ENCODE measurements at places on chromosomes 6 and 20.

DNA sequence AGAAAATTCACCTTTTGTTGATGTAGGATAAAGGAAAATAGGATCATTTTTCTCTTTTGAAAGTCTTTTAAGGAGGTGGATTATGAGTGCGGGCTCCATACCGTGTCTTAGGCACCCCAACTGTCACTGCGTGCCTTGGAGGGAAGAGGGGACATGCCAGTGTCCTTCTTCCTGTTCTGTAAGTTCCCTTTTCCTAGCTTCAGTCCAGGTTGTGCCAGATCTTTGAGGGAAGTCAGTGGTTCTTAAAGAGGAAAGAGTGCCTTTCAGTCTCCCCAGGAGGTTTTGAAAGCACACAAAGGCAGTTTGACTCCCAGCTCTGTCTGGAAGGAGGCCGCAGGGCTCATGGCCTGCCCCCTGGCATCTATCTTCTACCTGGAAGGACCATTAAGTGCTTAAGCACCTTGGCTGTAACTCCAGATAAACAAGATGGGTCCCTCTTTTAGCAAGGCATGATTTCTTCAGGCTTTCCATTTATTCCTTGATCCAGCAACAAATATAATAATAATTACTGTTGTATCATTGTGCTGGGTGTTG lies 13.0 kb downstream of the EFCAB8 start:
- DNase-seq = no peak

DNA sequence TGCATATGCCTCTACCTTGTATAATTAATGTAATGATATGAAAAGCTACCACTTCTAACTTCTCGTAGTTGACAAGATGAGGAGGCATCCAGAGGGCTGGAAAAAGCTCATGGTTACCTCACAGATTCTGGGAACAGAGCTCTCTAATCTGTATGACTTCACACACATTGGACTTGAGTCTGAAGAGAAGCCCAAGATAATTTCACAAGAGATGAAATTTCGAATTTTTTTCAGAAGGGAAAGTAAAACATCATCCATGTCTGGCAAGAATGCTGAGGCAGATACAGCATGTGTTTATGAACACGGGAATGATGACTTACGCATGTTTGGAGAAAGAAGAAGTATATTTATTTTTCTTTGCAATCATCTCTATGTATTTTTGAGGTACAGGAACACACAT lies 141.8 kb upstream of the TENT5A start:
- DNase-seq = no peak

DNA sequence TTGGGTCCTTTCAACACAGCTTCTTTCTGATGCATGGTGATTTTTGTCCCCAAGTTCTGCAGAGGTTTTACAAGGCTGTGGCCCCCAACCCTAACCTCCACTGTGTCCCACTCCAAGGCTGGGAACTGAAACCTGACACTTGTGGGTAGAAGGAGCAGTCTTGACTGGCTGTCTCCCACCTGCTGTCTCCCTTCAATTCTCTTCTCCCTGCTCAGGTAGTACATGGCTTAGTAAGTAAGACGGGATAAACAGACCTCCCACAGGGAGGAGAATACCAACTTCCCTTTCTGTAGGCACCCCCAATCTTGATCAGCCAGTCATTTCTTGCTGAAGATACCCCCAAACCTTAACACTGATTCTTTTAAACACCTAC lies 25.0 kb downstream of the TGM6 start:
- DNase-seq = no peak

- DNase-seq = no peak
These were observed 49.8 kb downstream of the HNF4A start for GRCh38 chr20:44405257-44405656.

- DNase-seq = no peak
These were observed 22.5 kb downstream of the PLAGL2 start for GRCh38 chr20:32184961-32185603.

DNA sequence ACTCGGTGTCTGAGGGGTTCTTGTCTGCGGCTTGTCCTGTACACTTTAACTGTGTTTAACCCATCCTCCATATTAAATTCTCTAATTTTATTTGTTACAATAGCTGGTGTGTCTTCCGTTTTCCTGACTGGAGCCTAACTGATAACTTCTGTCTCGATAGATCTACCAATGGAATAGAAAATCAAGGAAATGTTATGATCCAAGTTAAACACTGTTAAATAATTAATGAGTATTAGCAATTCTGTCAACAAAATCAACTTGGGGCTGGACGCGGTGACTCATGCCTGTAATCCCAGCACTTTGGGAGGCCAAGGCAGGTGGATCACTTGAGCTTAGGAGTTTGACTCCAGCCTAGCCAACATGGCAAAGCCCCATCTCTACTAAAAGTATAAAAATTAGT lies 81.7 kb downstream of the DNAH8 start:
- no peak for DNase-seq

GRCh38 chr20:45016089-45016671 lies 49.9 kb downstream of the STK4 start:
- DNase-seq = no peak

GRCh38 chr20:16003310-16003709 lies 569.9 kb downstream of the KIF16B start:
- DNase-seq = no peak

- DNase-seq = no peak
These were observed 51.3 kb downstream of the PTPN1 start for GRCh38 chr20:50561379-50562078.

DNA sequence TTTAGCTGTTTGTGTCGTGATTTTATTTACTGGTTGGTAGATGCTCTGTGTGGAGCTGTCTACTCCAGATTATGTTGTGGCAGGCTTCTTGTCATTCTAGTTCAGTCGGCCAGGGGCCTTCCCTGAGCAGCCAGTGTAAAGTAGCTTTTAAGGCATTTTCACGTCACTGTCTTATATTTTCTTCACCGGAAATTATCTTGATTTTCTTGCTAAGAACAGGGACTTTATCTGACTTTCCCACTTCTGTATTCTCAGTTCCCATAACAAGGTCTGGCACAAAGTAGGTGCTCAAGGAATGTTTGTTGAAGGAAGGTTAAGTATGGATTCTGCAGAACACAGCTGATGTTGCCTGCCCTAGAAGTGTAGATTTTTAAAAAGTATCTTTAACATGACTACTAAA lies 868 bp downstream of the LTV1 start:
- peak; percentile 5 for DNase-seq

- DNase-seq = no peak
These were observed 67.2 kb downstream of the SLC22A1 start for GRCh38 chr6:160188773-160189172.

DNA sequence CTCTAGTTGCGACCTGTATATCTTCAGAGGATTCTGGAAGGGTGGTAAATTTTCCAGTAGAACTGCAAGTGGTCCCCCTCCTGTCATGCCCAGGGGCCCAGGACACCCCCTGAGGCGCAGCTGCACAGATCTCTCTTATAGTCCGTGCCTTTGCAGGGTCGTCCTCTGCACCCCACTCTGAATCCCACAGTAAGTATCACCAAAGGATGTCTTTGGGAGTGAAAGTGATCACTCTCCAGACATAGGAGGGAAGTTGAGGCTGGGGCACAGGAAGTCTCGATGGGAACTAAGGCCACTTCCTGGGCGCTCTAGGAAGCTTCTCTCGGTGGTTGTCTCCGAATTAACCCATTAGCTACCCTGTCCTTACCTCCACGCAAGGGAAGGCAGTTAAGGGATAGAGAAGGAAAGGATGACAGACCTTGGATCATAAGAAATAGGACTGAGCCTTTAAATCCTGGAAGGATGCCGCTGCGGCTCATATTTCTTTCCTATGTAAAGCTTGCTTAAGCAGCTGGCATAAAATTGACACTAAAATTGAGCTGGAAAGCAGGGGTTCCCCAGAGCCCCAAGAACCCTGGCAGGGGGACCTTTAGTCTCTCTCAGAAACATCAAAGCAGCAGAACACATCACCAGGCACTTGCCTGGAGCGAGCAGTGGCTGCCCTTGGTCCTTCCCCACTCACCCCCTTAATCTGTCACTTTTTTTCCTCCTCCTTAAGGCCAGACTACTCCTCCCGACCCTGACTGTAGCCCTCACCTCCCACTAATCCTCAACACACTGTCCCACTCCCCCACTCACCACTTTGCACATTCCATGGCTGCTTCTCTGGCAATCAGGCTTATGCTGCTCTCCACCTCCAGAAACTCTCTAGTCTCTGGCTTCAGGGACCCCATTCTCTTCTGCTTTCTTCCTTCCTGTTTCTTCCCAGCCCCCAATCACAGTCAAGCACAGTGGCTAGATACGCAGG lies at the start of gene ZKSCAN4:
ZKSCAN4 (minus strand) TSS at position 261 of the 967 bp plus-strand sequence. CDS start 289 bp downstream, outside the sequence.
- peak; percentile 93 for DNase-seq

DNA sequence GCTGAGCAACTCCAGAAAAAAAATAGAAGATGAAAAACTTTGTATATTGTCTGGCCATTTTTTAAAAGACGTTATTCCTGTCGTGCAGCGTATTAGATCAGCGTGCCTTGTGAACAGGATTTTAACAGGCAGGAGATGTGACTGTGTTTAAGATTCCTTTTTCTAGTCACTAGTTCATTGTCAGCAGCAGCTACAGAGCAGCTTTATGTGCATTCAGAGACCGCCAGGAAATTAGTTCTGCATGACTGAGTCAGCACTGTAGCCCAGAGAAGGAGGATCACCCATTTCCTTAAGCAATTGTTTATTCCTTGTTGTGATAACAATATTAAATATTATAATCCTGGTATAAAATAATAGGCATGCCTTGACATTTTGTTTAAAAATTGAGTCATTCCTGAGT lies 75.4 kb upstream of the ADGRB3 start:
- peak; percentile 16 for DNase-seq

- DNase-seq = no peak
These were observed 25.5 kb downstream of the CLIC5 start for GRCh38 chr6:45990162-45990561.

Measured in renal pelvis (tissue), 12 donors.